Dermis microvascular lymphatic vessel endothelial cell (primary cell): ENCODE measurements at places on chromosomes 5 and 9. TPM values are rescaled to one million over a fixed set of nuclear protein-coding genes. Genes with fewer than 3 reads are reported as not detected.

Gene CD72
- total RNA-seq: 0.13 TPM in 1 of 2 replicates, not detected in the other

Gene IL13
- total RNA-seq: not detected in 2 replicates

Gene DOK3
- 2.8 and 4.4 TPM in 2 replicates for total RNA-seq

Gene MELK
- 8.7 and 19.9 TPM in 2 replicates for total RNA-seq

Gene TICAM2
- total RNA-seq: 0.13 and 0.25 TPM in 2 replicates

Gene SARDH
- total RNA-seq: under 0.01 and 0.13 TPM in 2 replicates

Gene SYK
- 0.13 TPM in 1 of 2 replicates, not detected in the other for total RNA-seq

Gene ANKRD18A
- not detected in 2 replicates for total RNA-seq

Gene SPATA31D4
- not detected in 2 replicates for total RNA-seq

Gene IRGM
- not detected in 2 replicates for total RNA-seq

Gene NCS1
- 9.1 and 12.2 TPM in 2 replicates for total RNA-seq

Gene NR5A1
- total RNA-seq: not detected in 2 replicates

Gene COX7C
- 193 and 215 TPM in 2 replicates for total RNA-seq

Gene OTP
- total RNA-seq: not detected in 2 replicates

Gene FBLL1
- total RNA-seq: 0.13 and 1.1 TPM in 2 replicates

Gene CDHR2
- under 0.01 and 0.25 TPM in 2 replicates for total RNA-seq

Gene SPAG8
- not detected in 2 replicates for total RNA-seq

Gene SHOC1
- not detected in 2 replicates for total RNA-seq

Gene CANX
- 518 and 522 TPM in 2 replicates for total RNA-seq

Gene CCL19
- not detected in 2 replicates for total RNA-seq

Gene TSSK1B
- not detected in 2 replicates for total RNA-seq

Gene PCDH12
- total RNA-seq: 22.9 and 29.7 TPM in 2 replicates

Gene SLC36A2
- total RNA-seq: not detected in 2 replicates

Gene NR3C1
- total RNA-seq: 14.2 and 17.3 TPM in 2 replicates

Gene PITX1
- under 0.01 TPM in 1 of 2 replicates, not detected in the other for total RNA-seq

Gene ZNF366
- 1.6 and 1.9 TPM in 2 replicates for total RNA-seq

Gene SPAAR
- 0.76 and 2.8 TPM in 2 replicates for total RNA-seq

Gene CDK7
- total RNA-seq: 24.9 and 37.9 TPM in 2 replicates

Gene SLC45A2
- under 0.01 TPM in 1 of 2 replicates, not detected in the other for total RNA-seq

Gene DBH
- not detected in 2 replicates for total RNA-seq

Gene GARIN3
- not detected in 2 replicates for total RNA-seq

Gene SCGB3A2
- not detected in 2 replicates for total RNA-seq

Gene EGFL7
- total RNA-seq: 330 and 460 TPM in 2 replicates

Gene FGD3
- total RNA-seq: not detected in 2 replicates

Gene CSF2
- total RNA-seq: 0.13 TPM in 1 of 2 replicates, not detected in the other
